CD8-positive, alpha-beta T cell (primary cell): ENCODE measurements at places on chromosomes 13 and 19.

GRCh38 chr13:52348071-52348470 lies 57.9 kb downstream of the THSD1 start:
- DNase-seq: no peak

GRCh38 chr19:18278521-18279265 lies 2.7 kb downstream of the JUND start:
- DNase-seq: peak; percentile 63

DNA sequence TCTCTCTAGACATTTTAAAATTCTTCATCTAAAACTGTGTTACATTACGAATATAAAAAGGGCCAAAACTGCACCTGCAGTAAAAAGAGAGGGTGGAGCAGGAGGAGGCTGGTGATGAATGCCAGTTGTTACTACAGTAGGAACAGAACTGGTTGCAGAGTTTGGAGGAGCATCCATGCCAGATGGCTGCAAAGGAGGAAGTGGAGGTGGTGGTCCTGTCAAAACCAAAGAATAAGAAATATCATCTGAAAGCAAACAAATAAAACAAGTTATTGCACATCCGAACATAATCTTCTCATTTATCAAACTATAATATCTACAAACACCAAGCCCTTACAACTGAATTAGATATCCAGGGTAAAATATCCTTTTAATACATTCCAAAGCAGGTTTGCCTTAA lies 40.1 kb downstream of the RBM26 start:
- DNase-seq: no peak

DNA sequence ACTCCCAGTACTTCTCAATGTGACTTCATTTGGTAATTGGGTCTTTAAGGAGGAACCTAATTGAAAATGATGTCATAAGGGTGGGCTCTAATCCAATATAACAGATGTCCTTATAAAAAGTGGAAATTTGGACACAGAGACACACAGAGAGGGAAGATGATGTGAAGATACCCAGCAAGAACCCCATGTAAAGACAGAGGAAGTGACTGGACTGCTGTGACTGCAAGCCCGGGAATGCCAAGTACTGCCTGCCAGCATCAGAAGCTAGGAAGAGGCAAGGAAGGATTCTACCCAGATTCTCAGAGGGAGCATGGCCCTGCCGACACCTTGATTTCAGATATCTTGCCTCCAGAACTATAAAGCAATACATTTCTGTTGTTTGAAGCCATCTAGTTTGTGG lies 239.3 kb downstream of the KCTD12 start:
- no peak for DNase-seq

DNA sequence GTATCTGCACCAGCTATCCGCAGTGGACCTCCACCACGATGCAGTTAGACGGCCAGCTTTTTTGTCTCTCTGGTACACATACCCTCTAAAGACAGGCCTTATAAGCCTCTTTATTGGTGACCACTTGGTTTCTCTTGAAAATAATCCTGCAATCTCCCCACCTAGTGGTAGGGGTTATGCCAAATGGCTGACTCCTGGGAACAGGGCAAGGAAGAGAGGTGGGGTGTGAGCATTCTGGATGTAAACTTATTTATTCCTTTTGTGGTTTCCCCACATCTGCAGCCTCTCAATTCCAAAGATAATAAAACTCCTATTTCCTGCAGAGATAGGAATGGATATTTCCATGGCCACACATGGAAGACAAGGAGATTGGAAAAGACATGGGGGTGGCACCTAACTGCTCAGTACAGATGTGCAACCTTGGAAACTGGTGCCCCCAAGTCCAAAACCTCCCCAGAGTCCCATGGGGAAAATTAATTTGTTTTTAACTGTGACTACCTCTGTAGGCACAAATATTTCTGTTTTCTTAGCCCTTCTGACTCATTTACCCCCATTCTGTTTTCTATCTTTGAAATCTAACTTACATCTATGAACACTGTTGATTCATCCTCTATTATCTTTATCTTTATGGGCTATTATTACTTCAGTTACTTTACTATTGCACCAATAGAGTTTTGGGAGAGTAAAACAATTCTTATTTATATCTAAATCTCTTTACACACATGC lies 112.7 kb upstream of the TSHZ3 start:
- DNase-seq: no peak

GRCh38 chr19:5067678-5068077 lies 98.8 kb downstream of the KDM4B start:
- DNase-seq: no peak

GRCh38 chr13:74087357-74087756 lies 46.8 kb downstream of the KLF12 start:
- DNase-seq: no peak

GRCh38 chr13:74683411-74683810 lies 549.2 kb upstream of the KLF12 start:
- DNase-seq: no peak

GRCh38 chr13:42762917-42763316 lies 18.5 kb upstream of the FAM216B start:
- DNase-seq: no peak

DNA sequence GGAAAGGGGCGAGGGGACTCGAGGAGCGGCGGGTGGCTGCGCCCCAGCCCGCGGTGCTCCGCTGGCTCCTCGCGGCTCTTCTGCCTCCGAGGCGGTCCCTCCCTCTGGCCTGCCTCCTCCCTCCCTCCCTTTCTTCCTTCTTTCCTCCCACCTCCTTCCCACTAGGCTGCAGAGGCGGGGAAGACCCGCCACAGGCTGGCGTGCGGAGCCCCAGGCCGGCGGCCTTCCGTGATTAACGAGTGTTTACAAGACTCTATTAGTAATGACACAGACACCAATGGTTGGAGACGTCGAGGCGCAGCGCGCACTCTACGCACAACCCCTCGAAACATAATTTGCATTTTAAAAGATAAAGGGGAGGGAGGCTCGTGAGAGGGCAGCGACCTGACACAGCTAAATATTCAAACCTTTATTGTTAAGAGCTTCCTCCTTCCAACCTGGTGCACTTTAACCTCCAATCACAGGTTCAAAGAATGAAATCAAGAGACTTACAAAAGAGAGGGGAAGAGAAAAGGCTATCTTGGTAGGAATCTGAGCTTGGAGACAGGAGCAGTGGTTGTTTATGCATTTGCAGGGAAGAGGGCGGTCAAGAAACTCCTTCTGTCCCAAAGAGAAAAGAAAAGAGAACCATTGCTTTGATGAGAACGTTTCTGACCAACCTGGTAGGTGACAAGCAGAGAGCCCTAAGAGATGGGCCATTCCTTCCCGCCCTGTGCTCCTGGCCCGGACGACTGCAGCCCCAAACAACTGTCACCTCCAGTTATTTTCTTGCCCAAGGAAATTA lies at the start of gene CDX2:
Gene CDX2 (minus strand): TSS at position 234 of the 784 bp plus-strand sequence. CDS start 309 bp downstream, outside the sequence.
- no peak for DNase-seq

DNA sequence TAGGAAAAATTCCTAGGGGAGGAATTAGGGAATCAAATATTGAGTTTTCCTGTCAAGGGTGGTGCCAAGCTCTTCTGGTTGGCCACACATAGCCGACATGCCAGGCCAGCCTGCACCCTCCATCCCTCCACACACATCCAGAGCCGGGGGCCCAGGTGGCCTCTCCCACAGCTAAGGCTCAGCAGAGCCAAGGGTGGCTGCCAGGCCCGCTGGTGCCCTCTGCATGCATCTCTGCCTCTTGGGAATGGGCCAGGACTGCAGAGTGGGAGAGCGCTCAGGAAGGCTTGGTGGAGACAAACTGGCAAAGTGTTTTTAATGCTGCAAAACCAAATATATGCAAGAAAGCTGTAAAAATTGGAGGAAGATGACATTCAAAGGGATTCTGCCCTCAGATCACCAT lies 42.7 kb upstream of the GAS6 start:
- no peak for DNase-seq

DNA sequence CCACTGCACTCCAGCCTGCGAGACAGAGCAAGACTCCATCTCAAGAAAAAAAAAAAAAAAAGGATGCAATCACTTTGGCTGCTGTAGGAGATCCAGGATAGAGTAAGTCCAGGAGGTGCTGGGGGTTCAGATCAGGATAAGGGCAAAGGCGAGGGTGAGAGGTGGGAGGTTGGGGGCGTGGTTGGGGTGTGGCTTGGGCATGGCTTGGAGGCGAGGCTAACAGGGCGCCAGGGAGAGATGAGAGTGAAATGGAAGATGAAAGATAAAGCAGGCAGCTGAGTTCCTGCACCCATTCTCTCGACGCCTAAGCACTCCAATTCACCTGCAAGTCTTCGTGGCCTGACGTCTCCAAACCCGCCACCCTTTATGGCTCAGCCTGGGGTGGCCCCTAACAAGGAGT lies 25.0 kb upstream of the ZNRF4 start:
- DNase-seq: no peak

DNA sequence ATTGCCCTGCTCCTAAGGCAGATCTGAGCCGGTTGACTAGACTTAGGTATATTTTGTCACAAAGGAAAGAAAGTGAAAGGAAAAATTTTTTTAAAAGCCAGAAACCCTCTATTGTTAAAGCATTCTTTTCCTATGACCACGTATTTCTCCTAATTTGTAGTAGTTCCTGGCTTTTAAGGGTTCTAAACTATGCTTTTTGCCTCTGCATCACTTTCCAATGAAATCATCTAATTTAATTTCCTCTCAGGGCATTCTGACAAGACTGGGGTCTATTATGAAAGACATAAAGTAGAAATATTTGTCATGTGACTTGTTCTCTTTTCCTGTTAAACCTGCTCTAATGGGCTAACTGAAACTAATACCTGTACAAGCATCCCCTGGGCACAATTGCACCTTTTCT lies 233.0 kb upstream of the PRR20A start:
- no peak for DNase-seq

GRCh38 chr13:35988648-35989081 lies 142.5 kb downstream of the DCLK1 start:
- no peak for DNase-seq

- no peak for DNase-seq
These were observed 31.9 kb downstream of the KPNA3 start for GRCh38 chr13:49760558-49760957.

DNA sequence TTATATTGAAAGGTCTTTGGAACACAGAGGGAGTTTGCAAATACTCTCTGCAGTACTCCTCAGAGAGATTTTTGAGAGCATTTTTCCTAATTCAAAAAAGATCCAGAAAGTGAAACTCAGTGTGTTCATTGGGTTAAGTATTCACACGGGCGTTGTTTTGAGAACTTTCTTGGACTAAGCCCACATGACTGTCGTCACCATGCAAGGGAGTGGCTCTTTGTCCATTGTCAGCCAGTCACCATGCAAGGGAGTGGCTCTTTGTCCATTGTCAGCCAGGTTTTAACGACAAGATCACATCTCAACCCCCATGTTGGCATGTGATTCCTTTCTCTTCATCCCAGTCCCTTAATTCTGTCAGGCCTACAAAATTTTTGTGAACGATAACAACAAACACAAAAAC lies 81.2 kb upstream of the STK24 start:
- no peak for DNase-seq
